Fibroblast of villous mesenchyme (primary cell): ENCODE measurements at places on chromosomes 3 and 15. TPM values are rescaled to one million over a fixed set of nuclear protein-coding genes. Genes with fewer than 3 reads are reported as not detected.

DNA sequence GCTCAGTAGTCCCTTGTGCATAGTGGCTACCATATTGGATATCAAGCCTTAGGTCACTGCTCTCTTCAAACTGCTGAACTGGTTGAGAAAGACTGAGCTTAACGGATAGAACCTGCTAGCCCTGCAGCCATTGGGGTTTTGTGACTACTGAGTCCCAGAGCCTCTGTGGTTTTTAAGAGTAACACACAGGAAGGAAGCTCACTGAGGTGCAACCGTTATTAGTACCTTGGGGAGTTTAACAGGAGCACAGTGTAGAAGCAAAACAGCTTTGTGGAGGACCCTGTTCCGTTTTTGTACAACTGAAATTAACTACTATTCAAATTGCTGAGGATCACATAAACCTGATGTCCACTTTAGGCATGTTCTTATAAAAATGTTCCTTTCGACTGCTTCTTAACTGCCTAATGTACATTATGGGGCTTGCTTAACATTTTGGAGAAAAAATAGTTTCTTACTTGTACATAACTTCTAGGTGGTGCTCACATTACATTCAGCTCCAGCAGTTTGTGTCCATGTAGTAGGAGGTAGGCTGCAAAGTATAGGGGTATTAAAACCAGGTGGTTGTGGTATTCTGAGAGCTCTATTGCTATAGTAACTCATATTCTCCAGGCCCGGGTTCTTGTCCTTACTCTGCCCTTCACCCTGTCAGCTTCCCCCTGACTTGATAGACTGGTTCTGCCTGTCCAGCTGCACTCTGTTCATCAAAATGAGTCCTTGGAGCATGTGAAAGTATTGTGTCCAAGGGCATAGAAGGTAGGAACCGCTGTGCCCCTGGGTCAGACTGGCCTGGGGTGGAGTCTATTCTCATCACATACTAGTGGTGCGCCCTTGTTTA is 17.3 kb downstream of the PXK start:
- no peak for DNase-seq

- DNase-seq: no peak
Observed at GRCh38 chr3:45641756-45642155, 47.2 kb downstream of the LIMD1 start.

- DNase-seq: peak; percentile 83
Observed at GRCh38 chr3:8539419-8539818, 37.8 kb downstream of the LMCD1 start.

DNA sequence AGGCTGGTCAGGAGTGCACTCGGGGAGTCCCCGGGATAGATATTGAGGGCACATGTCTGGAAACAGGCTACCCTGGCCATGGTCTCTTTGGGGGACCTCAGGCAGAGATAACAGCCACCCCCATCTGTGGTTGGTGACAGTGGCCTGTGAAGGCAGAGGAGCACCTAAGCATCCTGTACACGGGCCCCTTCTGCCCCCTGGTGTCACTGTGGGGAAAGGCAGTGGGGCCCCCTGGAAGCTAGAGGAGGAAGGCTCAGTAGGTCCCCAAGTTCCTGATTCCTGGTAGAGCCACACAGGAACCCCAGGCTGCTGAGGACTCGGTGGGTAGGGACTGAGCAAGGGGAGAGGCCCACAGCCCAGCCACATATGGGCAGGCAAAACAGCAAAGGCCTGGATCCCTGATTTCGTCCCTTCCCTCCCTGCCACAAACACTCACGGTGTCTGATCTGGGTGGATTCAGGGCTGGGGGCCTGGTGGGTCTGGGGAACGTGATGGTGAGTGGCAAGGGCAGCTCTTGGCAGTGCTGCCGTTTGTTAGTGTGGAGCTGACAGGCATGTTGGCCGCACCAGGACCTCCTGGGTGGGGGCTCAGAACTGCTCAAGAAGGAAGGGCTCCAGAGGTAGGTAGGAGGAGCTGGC is 14.1 kb upstream of the CXCR6 start:
- peak; percentile 30 for DNase-seq

KBTBD12 gene
- not detected in 2 replicates for total RNA-seq

DNA sequence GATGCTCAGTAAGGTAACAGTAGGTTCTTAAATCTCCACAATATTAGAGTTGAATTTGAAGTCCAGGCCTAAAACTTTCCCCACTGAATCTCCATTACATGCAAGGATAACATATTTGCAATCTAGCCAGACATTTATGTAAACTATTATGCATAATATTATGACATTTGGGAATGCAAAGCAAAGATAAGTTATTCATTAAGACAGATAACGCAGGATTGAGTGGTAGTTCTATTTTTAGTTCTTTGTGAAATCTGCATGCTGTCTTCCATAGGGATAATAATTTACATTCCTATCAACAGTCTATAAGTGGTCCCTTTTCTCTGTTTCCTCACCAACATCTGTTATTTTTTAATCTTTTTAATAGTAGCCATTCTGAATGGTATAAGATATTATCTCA is 333.5 kb downstream of the AGBL1 start:
- DNase-seq: no peak

PLSCR2 gene
- total RNA-seq: 0.43 TPM in 1 of 2 replicates, not detected in the other

DNA sequence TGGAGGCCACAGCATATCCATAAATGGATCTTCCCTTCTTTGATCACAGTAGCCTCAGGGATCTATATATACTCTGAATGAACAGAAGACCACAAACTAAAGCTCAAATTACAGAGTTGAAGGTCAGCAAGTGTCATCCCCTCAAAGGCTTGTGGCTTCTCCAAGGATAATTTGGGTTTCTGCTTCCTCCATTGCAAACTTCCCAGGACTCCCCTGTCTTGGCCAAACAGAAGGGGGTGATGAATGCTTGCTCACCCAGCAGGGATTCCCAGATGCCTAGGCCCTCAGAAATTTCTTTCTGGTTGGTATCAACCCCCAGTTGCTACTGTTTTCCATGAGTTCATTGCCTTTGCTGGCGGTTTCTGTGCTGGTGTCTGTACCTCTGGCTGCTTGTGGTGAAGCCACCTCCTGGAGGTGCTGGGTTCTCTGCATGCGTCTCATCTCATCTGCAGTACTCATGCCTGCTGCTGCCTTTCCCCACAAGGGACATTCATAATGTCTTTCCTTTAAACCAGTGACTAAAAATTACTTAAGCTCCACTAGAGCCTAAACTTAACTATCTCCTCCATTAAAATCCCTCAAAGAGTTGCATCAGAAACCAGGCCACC is 17.7 kb downstream of the ENTPD3 start:
- DNase-seq: no peak

BRPF1 gene
- total RNA-seq: 15.5 and 17.3 TPM in 2 replicates

DNA sequence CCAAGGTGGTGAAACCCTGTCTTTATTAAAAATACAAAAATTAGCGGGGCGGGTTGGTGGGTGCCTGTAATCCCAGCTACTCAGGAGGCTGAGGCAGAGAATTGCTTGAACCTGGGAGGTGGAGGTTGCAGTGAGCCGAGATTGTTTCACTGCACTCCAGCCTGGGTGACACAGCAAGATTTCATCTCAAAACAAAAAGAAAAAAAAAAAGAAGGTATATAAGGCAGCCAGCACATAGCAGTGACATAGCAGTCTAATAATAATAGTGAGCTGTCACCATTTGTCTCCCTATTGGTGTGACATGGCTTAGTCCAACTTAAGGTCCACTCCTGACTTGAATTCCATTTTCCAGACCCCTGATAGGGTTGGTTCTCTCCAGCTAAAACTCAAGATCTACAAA is 8.8 kb upstream of the LACTB start:
- no peak for DNase-seq

- no peak for DNase-seq
Observed at GRCh38 chr3:186566772-186567071, 417 bp downstream of the TBCCD1 start.

DNA sequence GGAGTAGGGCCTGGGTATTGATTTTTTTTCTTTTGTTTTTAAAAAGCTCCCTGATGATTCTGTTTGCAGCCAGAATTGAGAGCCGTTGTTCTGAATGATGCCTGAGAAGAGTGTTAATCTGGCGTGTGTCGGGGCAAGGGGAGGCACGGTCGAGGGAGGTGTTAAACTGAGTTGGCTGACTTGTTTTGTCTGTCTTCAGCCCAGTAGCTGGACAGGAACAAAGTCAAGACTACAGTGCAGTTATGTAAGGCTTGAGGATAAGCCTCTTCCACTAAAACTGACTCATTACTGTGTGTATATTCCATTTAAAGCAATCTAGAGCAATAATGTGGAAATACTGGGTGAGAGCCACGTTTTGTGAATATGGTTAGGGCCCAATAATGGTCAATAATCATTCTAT is 119.0 kb upstream of the DLG1 start:
- no peak for DNase-seq

DNA sequence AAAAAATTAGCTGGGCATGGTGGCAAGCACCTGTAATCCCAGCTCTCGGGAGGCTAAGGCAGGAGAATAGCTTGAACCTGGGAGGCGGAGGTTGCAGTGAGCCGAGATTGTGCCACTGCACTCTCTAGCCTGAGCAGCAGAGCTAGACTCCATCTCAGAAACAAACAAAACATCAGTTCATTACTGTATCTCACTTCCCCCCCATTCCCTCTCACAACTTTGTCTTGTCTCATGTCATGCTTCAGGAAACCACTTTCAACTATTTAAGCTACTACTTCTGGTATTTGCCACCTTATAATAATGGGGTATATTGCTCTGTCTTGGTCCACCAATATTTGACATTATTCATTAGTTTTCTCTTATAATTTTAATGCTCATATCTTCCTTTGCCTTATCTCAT is 26.2 kb downstream of the PIK3CA start:
- DNase-seq: no peak

DUOX1 gene
- total RNA-seq: not detected in 2 replicates

DNA sequence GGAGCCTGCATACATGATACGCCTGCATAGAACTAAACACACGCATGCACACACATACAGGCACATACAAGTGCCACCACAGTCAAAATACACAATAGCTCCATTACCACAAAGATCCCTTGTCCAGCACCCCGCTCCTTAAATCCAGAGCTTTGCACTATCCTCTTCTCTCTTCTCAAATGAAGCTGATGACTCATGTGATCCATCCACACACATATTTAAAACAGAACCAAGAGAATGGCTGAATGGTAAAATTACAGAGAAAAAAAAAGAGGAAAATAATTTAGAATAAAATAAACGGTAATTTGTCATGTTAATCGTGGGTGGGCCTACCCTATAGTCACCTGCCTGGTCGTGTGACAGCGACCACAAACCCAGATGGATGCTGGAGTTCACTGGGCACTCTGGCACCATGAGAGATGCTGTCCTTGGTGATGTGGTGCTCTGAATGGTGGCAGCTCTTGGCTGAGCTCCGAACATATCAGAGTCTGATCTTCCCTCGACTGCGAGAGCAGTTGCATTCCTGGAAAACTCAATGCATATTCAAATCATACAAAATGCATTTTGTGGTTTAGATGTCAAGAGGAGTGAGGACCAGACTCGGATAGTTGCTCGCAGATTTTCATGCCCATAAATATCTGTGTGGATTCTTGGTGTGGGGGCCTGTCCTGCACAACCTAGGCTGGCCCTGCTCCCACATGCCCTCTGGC is 8.9 kb downstream of the IQSEC1 start:
- no peak for DNase-seq

GRCh38 chr15:74217907-74218885 is 15.6 kb upstream of the STRA6 start:
- DNase-seq: no peak

DNA sequence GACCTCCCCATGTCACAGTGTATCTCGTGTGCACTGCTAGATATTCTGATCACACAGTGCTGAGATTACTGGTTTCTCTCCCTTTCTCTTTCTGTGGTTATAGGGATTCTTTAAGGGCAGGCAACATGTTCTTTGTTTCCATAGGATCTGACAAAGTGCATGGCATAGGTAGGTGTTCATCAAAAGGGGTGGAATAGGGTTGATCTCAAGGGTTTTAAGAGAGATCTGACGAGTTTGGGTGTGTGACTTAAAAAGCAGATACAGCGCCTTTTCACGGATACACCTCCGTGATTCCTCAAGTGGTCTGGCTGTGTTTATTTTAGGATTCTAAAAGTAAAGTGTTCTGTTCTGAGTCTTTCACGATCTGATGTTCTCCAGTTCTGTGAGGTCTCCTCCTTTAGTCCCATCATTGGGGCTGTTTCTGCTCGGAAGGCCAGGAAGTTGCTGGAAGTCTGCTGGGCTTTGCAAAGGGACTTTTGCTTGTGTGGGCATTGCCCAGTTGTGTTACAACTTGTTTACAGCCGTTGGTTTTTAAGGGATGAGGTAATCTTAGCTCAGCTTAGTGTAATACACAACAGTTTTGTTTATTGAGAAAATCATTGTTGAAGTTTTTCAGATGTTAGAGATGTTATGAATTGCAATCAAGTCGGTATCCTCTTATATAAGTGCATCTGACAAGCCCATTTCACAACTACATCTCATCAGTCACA is 34.8 kb downstream of the IGF1R start:
- peak; percentile 88 for DNase-seq

DNA sequence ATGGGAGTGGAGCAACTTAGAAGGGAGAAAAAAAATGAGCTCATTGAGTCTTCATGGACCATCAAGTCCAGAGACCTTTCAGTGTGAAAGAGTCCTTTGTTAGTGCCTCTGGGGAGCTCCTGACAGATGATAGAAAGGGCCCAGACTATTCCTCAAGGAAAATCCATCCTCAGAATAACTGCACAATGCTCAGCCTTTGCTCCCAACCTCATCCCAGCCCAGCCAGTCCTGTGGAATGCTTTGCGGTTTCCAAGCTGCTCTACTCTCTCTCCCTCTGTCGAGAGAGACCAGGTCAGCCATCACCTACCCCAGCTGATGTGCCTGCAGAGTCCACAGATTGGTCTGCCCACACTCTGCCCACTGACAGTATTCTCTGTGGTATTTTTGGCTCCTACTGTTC is 406.2 kb downstream of the MFSD1 start:
- no peak for DNase-seq

GRCh38 chr3:148269816-148270215 is 427.9 kb upstream of the AGTR1 start:
- no peak for DNase-seq

DNA sequence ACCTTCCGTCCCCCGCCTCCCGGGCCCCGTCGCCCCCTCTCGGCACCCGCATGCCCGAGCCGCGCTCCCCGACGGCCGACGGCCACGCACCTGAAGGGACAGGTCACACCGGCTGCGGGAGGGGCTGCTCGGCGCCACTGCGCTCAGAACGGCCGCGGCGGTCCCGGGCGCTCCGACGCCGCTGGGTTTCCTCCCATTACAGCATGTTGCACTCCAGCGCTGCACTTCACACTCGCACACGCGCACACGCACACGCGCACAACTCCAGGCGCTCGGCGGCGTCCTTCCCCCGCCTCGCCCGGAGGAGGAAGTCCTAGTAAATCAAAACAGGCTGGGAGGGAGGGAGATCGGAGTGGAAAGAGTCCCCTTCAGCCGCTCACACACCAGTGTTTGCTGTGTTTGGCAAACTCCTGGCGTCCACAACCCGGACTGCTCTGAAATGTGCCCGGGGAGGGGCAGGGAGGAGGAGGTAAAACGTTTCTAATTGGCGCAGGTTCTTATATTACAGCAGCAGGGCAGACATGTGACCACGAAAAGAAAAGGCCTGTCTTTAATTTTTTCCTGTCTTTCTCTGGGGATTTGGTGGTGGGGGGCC is 76.7 kb upstream of the VGLL4 start:
- DNase-seq: peak; percentile 70

FES gene
- 17.3 and 26.1 TPM in 2 replicates for total RNA-seq

DNA sequence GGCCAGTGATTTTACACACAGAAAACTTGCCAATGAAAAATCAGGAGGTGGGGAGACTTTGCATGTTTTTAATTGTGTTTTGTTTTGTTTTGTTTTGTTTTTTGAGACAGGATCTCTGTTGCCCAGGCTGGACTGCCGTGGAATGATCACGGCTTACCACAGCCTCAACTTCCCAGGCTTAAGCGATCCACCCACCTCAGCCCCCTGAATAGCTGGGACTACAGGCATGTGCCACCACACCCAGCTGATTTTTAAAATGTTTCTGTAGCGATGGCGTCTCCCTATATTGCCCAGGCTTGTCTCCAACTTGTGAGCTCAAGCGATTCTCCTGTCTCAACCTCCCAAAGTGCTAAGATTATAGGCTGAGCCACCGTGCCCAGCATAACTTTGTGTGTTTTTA is 46.0 kb downstream of the MEIS2 start:
- DNase-seq: no peak
